ENCODE measurements at places on chromosomes 4 and X.

DNA sequence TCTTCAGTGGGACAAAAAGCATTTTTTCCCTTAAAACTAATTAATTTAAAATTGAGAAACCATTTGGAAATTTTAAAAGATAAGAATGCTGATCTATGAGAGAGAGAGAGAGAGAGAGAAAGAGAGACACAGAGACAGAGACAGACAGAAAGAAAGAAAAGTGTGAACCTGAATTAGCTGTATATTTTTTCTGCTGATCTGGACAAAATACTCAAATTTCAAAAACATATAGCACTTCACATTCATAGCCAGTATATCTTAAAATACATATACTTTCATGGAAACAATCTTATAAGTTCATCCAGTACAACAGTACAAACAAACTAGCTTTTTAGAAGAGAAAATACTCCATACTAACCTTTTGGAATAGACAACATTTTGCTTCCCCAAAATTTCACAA is 18.4 kb downstream of the ENOX2 start:
- no peak for DNase-seq

DNA sequence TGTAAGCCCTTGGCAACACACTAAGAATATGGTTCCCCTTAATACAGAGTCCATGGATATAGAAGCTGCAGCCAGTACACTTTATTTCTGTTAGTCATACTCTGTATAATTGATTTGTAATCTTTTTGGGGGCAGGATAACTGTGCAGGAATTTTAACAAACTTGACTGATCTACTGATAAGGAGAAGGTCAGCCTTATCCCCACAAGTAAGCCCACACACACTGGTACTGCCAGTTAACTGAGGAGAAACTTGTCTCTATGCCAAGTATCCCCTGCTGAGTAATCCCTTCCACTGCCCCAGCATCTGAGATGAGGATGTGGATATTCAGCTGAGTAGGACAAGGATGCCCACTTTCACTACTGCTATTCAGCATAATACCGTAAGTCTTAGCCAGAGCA is 154.9 kb upstream of the CXXC4 start:
- no peak for DNase-seq

DNA sequence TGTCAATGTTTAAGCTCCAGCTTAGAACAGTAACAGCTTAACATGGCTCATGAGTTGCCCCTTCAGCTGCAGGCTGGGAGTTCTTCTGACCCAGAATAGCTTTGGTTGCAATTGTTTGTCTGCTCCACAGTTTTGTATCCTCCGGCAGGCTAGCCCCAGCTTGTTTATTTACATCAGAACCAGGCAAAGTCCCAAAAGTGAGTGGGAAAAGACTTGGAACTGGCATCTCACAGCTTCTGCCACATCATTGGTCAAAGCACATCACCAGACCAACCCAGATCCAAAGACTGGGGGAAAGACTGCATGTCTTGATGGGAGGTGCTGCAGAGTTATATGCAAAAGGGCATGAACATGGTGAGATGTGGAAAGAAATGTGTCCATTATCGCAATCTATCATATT is 231.2 kb upstream of the CPEB2 start:
- DNase-seq = no peak

DNA sequence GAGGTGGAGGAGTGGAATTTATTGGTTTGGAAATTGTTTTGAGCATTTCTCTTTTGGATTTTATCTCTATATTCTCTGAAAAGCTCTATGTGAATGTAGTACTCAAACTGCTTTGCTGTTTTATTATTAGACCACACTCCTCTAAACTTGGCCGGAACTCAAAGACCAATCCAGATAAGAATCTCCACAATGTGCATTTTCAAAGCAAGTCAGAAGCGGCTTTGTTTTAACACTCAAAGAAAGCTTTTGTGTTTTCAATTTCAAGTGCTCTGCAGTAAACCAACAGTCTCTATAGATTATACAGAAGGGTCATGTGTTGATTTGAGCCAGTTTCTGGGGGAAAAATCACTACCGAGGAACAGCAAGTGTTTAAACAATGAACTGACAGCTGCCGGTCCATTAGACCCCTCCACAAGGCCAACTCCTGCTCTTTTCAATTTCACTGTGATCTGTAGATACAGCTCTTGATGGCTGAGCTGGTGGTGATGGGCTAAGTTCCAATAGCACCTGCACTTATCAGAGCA is 79.4 kb downstream of the FTHL17 start:
- DNase-seq = no peak

GRCh38 chrX:15769300-15769954 is 20.9 kb upstream of the ZRSR2 start:
- DNase-seq = no peak

- no peak for DNase-seq
These were observed 78.1 kb upstream of the KLF3 start for GRCh38 chr4:38585871-38586270.

GRCh38 chr4:142475663-142476062 is 370.4 kb downstream of the INPP4B start:
- DNase-seq = no peak

DNA sequence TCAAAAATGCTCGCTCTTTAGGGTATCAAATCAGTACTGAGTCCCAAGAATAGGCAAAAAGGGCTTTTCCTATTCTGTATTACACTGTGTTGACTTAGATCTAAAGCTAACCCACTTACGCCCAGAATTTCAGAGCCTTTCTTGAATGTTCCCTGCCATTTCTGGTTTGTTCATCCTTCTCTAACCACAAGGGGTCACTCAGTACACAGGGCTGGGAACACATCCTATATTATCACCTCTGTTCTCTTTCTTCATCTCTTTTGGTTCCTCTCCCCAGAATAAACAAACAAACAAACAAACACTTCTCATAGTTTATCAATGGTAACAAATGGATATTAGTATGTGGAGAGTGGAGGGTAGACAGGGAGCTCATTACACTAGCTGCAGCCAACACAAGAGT is 25.5 kb upstream of the MORC4 start:
- no peak for DNase-seq

- DNase-seq = no peak
These were observed 4.2 kb downstream of the PDE6B start for GRCh38 chr4:629636-629914.

GRCh38 chr4:54064317-54065111 is at the start of gene CHIC2:
CHIC2 (minus strand) TSS chr4:54064605; CDS start chr4:54064300, 305 bp downstream.
- DNase-seq = peak; percentile 96

GRCh38 chr4:105963461-105964400 is 68.5 kb downstream of the NPNT start:
- DNase-seq = no peak

GRCh38 chr4:53558065-53558801 is 33.1 kb downstream of the LNX1 start:
- no peak for DNase-seq

GRCh38 chr4:64518600-64518999 is 109.3 kb upstream of the TECRL start:
- DNase-seq = no peak

DNA sequence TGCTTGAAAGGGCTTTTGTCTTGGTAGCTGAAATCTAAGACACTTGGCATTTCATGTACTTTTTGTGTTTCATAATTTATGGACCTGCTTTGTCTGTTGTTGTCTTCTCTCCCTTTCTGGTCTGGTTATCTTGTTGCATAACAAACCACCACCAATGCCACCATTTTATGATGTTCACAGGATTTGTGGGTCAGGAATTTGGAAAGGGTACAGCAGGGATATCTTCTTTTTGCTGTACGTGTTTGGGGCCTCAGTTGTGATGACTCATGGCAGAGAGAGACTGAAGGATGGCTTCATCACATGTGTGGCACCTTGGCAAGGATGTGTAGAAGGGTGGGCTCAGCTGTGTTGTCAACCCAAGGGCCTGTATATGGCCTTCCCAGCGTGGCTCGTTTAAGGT is 35.2 kb downstream of the KDM6A start:
- DNase-seq = no peak

- no peak for DNase-seq
These were observed 8.6 kb downstream of the APEX2 start for GRCh38 chrX:55008571-55009358.

DNA sequence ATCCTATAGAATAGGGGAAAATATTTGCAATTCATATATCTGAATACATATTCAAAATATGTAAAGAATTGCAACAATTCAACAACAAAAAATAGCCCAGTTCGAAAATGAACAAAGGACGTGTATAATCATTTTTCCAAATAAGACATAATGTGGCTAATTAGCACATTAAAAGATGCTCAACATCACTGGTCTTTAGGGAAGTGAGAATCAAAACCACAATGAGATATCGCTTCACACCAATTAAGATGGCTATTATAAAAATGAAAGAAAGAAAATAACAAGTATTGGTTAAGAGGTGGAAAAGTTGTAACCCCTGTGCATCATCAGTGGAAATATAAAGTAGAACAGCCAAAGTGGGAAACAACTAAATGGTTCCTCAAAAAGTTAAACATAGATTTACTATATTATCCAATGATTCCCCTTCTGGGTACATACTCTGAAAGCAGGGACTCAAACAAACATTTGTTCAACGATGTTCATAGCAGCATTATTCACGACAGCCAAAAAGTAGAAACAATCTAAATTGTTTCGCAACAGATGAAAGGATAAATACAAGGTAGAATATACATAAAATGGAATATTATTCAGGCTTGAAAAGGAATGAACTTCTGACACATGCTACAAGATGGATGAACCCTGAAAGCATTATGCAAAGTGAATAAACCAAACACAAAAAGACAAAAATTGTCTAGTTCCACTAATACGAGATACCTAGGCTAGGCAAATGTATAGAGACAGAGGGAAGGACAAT is 12.7 kb downstream of the FAM13A start:
- no peak for DNase-seq

GRCh38 chrX:119237562-119237942 is 1.5 kb downstream of the PGRMC1 start:
- DNase-seq = no peak

DNA sequence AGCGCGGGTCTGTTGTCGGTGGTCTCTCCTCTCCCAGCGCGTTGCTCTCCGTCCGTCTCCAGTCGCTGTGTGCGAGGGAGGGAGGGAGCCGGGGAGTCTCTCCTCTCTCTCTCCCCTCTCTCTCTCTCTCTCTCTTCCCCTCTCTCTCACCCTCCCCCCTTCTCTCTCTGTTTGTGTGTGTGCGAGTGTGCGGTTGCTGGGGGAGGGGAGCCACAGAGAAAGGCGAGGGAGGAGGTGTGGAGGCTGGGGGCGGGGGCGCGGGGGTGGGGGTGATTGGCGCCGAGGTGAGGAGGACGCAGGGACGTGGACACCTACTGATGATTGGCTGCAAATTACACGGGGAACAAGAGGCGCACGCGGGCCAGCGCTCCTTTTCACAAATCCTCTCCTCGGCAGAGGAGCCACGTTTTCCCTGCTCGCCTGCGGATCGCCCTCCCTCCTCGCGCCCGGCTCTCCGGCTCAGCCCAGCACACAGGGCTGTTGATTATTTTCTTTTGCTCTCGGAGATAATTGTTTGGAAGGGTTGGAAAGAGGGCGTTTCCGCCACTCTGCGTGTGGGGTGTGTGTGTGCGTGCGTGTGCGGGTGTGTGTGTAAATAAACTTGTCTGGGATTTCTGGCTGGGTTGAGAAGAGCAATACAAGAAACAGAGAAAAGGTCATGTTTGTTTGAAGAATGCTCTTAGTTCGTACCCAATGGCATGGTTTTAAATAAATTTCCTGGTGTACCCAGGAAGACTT is at the start of gene CXXC4:
CXXC4 (minus strand) TSS at position 73 of the 738 bp plus-strand sequence. CDS start 3,092 bp downstream, outside the sequence.
- peak; percentile 6 for DNase-seq

DNA sequence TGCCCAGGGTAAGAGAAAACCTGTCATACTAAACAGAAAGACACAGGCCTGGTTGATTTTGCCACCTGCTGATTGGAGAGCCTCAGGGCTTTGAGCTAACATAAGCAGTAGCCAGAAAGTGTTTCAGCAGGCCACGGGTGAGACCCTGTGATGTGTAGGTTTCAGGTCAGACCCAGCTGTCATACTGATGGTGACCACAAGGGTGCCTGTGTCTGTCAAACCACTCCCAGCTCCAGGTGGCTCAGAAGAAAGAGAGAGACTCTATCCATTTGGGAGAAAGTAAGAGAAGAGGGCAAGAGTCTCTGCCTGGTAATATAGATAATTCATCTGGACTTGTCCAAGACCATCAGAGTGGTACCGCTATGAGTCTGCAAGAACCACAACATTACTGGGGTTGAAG is 72.8 kb upstream of the NLRP2B start:
- no peak for DNase-seq

- DNase-seq = no peak
These were observed 14.3 kb upstream of the PNPLA4 start for GRCh38 chrX:7941390-7942042.

DNA sequence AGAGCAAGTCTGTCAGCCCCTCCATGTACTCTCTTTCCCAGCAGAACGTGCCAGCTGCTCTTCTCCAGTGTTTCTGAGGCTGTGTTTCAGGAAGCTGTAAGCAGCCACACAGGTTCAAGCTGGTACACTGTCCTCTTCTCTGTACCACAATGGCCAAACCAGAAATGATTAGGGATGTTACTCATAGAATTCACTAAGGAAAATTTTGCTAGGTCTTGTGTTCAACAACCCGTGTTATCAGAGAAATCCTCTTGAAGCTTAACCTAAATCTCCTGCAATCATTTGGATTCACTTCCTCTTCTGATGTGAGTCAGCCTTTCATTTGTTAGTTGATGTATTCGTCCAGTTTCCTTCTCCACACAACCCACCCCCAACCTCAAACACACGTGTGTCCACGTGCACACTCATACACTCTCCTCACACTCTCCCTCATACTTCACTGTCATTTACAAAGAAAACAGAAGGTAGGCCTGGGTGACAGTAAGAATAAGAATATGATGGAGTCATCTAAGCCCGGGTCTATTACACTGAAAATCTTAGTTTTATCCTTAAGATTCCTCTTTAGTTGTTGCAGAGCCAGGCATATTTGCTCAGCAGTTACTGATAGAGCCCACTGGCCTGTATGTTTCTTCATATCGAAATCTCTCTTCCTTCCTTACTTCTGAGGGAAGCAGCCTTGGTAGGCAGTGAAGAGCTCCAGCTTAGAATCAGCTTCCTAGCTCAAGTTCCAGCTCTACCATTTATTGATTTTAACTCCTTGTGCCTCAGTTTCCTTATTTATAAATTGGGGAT is 63.4 kb downstream of the DCUN1D4 start:
- DNase-seq = no peak
